ENCODE measurements at places on chromosomes 4 and X.

GRCh38 chr4:142243255-142243654, 602.8 kb downstream of the INPP4B start:
- DNase-seq: no peak

DNA sequence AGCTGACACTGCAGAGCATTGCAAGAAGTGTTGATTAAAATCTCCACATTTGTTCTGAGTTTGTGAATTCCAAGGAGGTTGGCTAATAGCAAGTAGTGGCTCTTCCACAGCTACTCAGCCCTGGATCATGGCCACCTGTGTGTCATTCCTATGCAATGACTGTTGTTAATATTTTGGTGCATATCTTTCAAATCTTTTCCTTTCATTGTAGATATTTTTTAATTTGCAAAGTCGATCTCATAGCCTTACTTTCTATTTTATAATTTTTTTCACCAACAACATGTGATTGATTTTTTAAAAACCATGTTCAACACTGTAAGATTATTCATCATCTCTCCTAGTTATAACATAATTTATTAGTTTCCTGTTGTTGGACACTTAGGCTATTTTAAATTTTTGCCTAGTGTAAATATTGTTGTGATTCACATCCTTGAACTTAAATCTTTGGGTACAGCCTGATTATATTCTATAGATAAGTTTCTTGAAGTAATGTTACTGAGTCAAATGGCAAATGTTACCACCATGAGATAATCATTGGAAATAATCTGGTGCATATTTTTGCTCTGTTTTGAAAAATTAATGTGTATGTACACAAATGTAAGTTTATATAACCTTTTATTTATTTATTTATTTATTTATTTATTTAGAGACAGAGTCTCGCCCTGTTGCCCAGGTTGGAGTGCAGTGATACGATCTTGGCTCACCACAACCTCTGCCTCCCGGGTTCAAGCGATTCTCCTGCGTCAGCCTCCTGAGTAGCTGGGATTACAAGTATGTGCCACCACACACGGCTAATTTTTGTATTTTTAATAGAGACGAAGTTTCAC, 17.1 kb upstream of the ARHGAP10 start:
- DNase-seq: no peak

- no peak for DNase-seq
These were observed 9.4 kb upstream of the COPS4 start for GRCh38 chr4:83025563-83025962.

GRCh38 chr4:41880022-41880837, 55.0 kb upstream of the TMEM33 start:
- DNase-seq: no peak

DNA sequence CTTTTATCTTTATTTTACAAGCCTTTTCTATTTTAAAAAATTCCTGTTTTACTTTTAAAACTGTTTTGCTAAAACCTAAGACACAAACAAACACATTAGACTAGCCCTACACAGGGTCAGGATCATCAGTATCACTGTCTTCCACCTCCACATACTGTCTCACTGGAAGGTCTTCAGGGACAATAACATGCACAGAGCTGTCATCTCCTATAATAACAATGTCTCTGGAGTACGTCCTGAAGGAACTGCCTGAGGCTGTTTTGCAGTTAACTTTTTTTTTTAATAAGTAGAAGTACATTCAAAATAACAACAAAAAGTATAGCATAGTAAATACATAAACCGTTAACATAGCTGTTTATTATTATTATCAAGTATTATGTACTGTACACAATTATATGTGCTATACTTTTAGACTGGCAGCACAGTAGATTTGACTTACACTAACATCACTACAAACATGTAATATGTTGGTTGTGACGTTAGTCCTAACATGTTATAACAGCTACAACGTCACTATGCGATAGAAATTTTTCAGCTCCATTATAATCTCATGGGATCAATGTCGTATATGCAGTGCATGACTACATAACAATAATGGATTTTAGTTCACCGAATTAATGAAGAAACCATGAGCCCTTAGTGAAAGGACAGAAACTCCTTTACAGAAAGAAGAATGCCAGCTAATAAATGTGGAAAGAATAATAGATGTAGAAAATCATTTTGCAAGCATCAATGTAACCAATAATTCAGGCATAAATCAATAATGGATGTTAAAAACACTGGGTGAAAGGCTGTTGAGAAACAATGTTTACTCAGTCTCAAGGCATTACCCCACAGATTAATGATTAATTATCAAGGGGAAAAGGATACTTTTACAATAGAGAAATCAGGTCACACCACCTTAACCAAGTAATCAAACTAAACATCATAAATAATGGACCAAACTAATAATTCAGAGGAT, 49.2 kb downstream of the FBXW7 start:
- DNase-seq: no peak

DNA sequence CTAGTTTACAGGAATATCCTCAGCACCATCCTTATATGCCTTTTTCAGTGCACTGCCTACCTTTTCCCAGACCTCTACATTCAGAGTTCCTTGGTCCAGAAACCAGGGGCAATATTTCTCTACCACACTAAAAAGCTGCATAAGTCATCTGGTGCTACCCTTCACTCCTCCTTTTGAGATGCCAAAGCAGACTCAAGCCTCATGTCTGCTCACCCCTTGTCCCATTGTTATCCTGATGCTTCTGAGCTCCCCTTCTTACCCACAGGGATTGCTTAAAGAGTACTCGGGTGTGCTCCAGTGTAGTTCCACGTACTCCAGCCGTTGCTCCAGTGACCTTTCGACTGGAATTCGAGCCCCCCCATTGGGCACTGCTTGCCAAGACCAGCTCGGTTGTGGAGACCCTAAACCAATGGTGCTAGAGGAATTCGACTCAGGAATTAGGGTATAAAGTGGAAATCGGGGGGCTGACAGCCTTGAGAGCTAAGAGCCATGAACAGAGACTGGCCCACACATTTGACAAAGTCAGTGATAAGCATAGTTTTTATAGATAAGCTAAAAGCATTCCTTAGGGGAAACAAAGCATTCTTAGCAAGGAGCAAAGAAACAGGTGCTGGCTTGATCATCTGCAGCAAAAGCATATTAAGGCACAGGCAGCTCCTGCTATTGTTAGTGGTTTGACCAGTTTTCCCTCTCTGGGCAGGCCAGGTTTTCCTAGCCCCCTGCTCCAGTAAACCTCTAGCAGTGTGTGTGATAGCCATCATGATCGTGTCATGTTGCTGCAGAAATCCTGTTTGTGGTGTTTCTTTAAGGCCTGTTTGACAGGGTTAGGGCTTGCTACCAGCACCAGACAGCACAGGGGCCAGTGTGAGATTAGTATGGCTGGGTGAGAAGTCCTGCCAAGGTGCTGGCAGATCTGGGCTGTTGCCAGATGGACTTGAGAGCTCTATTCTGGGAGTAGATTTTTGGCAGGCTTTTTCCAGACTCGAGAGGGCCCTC, 57.5 kb upstream of the WDR1 start:
- no peak for DNase-seq

DNA sequence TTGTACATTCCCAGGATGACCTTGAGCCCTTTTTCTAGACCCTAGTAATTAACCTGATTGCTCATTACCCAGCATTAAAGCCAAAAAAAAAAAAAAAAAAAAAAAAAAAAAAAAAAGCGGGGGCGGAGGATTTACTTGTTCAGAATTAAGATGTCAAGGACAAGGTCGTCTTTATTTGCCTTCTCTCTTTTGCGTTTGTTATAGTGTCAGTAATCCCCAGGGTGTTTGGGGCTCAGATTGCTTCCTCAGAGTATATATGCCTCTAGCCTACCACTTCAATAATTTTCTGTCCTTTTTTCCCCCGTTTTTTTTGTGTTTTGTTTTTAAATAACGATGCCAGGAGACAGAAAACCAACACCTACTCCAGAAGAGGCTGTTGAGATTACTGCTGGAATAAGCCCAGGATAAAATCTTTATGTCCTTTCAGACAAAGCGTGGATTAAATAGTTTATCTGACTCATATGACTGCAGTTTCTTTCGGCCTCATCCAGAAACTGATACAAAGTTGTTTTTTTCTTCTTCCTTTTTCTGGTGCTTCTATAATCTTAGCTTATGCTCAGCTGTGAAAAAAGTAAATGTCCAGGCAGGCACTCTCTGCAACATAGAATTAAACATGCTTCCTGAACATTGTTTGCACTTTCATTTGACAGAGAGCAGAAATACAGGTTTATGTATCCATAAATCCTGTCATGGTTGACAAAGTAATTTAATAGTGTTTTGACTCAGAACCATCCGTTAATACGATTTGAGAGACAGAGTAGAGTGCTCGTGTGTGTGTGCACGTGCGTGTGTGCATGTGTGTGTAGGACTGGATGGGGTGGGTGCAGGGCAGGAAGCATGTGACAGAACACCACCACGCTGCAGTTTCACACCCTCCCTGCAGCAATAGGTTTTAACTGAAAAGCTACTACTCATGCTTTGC, 138.6 kb downstream of the AFF1 start:
- DNase-seq: no peak

GRCh38 chr4:2961811-2962441, 1.3 kb downstream of the NOP14 start:
- no peak for DNase-seq

DNA sequence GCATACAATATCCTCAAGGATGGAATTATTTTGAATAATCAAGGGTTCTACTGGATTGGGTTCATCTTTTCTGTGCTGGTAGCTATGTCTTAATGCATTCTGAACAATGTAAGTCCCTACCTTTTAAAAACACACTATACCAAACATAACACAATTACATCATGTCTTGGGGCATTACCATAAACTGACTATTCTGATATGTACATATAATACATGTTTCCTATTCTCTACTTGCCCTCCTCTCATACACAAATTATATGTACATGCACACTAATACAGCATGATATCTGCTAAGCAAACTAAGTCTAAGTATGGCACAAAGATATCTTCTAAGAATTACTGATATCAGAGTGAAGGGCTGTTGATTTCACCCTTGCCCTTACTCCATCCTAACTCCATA, 147.1 kb downstream of the PRDM5 start:
- no peak for DNase-seq

- no peak for DNase-seq
These were observed 52.7 kb downstream of the STARD8 start for GRCh38 chrX:68699960-68700746.

- no peak for DNase-seq
These were observed 15.3 kb downstream of the CPZ start for GRCh38 chr4:8607603-8608481.

DNA sequence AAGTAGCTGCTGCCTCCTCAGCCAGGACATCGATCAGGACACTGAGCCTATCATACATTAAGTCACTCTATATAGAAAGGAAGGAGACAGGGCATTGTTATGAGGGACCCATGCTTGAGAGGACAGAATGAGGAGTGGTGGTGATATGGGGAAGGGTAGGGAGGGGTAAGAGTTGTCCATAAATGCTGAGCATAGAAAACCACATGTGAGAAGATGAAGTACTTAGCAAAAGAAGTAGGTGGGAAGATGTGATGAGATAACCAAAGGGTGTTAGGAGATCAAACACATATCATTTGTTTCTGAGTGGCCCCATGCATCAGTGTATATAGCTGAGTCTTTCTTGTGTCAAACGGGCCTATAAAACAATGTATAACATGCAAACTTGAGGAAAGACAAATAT, 84.1 kb downstream of the DGKK start:
- no peak for DNase-seq

GRCh38 chr4:166198516-166199310, 325.7 kb downstream of the TLL1 start:
- no peak for DNase-seq

- DNase-seq: no peak
These were observed 404.6 kb downstream of the PRDM5 start for GRCh38 chr4:120517966-120518365.

- DNase-seq: no peak
These were observed 62.4 kb upstream of the RAI2 start for GRCh38 chrX:17923546-17923945.

DNA sequence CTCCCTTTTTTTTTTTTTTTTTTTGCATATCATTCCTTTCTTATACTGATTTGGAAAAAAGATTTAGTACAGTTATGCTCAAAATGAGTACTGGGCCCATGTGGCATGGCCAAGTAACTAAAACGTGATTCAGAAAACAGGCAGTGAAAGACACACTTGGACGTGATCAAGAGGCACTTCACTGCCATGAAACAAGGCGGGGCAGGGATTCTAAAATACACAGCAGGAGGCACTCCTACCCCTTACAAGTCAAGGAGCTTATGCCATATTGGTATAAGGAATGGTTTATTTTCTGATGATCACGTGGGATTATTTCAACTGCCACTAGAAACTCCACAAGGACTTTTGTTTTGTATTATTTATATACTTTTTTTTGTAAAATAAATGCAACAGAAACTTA, 72.0 kb downstream of the CHST7 start:
- DNase-seq: no peak

DNA sequence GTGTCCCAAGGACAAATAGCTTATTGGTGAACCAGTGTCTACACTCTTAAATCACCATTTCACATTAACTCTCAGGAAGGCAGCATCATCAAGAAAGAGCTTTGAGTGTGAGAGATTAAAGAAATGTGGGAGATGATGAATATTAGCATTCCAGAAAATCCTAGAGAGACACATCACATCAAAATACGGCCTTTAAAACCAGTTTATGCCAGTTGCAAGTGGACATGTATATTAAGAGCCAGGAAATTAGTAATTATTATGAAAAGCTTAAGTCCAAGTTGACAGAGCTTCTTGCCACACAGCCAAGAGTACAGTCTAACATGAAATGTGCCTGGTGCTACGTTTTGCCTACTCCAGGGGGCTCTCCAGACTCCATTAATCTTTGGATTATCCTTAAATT, 503.0 kb upstream of the BOD1L1 start:
- DNase-seq: no peak

DNA sequence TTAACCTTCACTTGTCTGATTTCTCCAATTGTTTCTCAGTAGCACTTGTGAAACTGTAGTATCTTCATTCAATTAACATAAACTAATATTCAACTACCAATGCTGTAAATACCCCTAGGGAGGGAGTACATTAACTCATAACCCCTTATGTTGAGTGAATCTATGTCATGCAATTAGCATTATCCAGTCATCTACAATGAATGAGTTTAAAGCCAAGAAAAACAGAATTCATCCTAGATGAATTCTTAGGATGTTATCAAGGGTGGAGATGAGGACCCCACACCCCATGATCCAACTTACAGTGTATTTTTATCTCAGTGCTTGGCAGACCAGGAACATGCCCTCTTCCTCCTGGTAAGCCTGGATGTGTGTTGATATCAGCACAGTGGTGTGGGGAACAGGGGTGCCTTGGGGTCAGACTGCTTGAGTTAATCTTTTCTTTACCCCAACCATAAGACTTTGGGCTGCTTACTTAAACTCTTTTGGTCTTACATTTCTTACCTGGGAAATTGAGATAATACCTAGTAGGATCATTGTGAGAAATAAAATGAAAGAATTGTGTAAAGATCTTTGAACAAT, 62.1 kb upstream of the SCOC start:
- DNase-seq: no peak

GRCh38 chr4:76997532-76997931, 48.0 kb downstream of the SEPTIN11 start:
- DNase-seq: no peak

DNA sequence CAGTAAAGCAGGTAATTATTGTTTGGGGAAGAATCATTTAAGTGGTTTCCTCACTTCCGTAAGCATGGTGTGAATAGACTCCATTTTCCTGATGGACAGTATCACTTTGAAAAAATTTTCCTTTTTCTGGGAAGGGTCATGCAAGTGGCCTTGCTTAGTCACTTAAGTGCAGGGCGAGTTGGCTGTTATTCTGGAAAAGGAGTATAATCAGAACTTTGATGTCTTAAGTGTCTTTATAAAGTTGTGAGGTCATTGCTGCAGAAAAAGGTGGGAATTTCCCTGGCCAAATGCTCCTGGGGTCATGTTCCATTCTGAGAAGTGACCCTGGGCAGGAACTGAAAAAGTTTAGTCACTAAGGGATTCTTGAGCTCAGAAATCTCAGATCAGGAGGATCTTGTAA, 146.1 kb upstream of the OTUD4 start:
- DNase-seq: no peak
